Activated CD4-positive, alpha-beta T cell treated with anti-CD3 and anti-CD28 coated beads for 24 hours (primary cell): ENCODE measurements at places on chromosomes 13 and 19.

GRCh38 chr13:45713721-45714120 is 11.6 kb downstream of the CBY2 start:
- DNase-seq, result no peak

GRCh38 chr13:77353995-77354394 is 27.1 kb upstream of the MYCBP2 start:
- DNase-seq, result no peak

DNA sequence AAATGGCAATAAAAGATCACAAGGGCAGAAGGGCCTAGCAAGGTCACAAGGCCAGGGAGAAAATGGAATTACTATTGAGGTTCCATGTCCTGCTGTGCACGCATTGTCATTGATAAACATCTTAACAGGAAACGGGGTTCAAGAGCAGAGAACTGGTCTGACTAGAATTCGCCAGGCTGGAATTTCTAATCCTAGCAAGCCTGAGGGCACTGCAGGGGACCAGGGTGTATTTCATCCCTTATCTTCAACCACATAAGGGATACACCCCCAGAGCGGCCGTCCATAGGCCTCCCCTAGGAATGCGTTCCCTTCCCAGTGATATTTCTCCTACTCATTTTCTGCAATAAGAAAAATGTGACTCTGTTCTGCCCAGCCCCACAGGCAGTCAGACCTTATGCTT is 19.5 kb downstream of the ERICH4 start:
- no peak for DNase-seq

- DNase-seq, result no peak
Observed at GRCh38 chr13:23547000-23547590, 23.1 kb upstream of the TNFRSF19 start.

GRCh38 chr13:70544706-70545105 is 436.5 kb upstream of the KLHL1 start:
- DNase-seq, result no peak

GRCh38 chr13:62625214-62625881 is 1209.7 kb upstream of the PCDH20 start:
- no peak for DNase-seq

GRCh38 chr19:44823373-44823698 is 14.4 kb downstream of the BCAM start:
- no peak for DNase-seq

DNA sequence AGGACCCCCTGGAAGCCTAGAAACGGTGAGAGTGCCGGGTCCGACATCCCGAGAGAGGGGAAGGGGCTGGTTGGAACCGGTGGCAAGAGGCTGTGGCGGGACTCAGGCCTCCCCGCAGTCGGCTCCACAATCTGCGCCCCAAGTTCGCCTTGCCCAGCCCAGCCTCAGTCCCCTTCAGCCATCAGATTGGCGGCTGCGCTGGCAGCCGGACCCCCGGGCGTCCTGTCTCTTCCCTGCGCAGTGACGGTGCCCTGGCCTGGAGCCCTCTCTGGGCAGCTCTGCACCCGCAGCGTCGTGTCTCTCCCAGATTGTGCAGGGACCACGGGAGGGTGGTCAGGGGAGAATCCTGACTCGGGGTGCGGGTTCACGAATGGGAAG is 315 bp downstream of the ZNF492 start:
- DNase-seq, result no peak

- DNase-seq, result no peak
Observed at GRCh38 chr13:80160110-80160509, 180.8 kb downstream of the SPRY2 start.

DNA sequence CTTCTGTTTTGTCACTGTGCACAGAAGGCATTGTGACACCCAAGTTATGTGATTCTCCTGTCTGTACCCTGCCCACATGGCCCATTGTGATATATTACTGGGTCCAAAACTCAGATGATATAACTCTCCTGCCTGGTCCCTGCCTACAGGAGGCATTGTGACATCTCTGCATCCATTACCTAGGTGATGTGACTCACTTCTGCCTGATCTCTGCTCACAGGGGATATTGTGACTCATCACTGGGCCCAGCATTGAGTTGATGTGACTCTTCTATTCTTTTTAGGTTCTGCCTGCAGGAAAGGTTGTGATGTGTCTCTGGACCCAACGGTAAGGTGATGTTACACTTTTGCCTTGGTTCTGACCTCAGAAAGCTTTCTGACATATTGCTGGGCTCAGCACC is 67.9 kb upstream of the ZNF724 start:
- no peak for DNase-seq

GRCh38 chr13:41785402-41786172 is 175.3 kb downstream of the VWA8 start:
- no peak for DNase-seq

GRCh38 chr19:35329323-35329722 is 336 bp downstream of the CD22 start:
- no peak for DNase-seq

DNA sequence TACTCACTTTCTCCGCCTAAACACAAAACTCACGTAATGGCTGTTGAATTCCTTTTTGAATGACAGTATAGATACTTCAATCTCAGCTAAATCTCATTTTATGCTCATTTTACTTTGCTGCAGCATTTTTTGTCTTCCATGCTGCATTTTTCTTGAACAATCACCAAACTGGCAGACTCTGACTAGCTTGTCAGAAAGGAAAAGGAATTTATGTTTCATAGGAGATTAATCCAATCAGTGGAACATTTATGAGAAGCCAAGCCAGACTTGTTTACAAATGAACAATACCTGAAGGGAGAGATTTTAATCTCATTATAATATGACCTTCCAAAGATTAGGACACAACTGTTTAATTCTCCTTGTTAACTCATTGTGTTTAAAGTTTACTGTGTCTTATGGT is 1044.3 kb downstream of the DIAPH3 start:
- DNase-seq, result no peak

- no peak for DNase-seq
Observed at GRCh38 chr19:18646535-18647370, 9.9 kb downstream of the KLHL26 start.

DNA sequence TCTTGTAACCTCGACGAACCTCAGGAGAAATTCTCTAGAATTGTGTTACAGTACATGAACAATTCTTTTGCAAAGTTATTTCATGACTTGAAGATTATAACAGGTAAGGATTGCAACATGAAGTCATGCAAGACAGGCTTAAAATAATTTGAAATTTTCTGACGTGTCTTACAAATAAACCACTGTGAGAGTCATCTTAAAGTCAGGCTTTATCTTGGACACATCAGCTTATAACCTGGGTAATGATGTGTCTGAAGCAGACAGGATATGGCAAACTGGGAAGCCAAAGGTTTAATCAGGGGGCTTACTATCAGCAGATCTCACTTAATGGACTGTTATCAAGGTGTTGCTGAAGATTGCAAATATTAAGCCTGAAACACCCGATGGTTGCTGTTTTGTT is 407.8 kb downstream of the KLF5 start:
- no peak for DNase-seq

DNA sequence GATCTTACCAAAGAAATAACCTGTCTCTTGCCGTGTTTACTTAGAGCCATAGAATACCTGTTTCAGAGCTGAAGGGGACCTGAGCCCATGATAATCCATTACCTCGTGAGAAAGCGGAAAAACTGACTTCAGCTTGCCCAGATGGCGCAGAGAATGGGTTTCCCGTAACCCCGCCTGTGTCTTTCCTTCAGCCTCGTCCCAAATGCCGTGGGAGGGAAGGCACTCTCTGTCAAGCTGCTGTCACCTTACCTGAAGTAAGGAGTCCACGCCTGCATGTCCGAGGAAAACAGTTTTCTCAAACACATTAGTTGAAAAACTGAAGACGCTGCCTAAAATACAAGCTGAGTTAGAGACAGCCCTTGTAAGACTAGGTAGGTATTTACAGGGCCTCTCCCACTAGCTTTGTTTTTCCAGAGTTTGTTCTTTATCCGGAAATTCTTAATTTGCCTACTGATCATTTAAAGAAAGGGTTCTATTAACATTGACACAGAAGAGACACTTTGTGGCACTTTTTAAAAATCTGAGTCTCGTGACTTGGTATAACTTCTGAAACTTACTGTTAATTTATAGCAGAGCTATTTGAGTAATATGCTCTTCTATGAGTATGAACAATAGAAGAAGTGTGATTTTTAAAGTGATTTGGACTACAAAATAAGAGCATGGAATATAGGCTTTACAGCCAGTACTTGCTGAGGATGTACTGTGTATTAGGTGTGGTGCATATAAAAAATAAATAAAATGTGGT is 1.3 kb upstream of the INTS6 start:
- peak; percentile 39 for DNase-seq

DNA sequence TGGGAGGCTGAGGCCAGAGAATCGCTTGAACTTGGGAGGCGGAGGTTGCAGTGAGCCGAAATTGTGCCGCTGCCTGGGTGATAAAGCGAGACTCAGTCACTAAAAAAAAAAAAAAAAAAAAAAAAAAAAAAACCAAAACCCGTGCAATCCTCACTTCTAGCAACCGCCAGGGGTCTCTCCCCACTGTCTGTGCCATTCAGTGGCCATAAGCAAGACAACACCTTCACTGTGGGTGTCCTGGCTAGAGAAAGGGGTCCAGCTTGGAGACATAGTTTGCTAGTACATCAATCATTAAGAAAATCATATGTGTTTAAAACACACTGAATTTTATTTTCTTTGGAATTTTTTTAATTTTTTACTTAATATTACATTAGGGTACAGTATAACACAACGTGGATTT is 68.2 kb downstream of the RASL11A start:
- no peak for DNase-seq
